Amniotic stem cell (primary cell): ENCODE measurements at places on chromosomes 2 and 18.
A peak's percentile ranks its signal among the peaks of the same experiment; 100 is the strongest.

DNA sequence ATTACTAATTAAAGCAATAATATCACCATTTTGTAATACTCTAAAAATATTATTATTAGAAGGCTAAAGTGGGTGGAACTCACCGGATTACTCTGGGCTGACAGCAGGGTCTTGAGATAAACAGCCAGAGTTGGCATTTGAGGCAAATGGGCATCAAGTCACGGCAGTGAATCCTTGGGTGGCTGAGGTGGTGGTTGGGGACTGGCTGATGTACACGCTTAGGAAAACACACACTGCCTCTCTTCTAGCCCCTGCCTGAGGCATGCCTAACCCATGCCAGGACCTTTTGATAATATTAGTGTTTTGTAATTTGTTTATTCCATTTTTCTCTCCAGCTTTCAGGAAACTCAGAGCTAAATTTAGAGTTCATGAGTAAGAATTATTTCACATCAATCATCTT lies 76.8 kb downstream of the ACKR3 start:
- no peak for DNase-seq

DNA sequence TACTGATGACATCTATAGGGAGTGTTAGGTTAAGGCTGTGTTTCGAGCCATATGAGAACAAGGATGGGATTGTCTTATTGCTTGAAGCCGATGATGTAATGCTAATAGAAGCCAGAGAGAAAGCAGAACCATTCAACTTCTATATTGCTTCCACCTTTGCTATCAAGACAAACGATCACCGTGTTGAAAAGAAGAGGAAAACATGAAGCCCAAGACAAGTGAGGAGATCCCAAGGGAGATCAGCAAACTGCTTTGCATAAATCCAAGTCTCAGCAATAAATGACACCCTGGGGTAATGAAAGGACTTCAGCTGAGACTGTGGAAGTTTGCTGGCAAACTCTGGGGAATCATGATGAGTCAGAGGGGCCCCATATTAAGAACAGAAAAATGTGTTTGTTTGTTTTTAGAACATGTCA lies 206.2 kb downstream of the NCKAP5 start:
- DNase-seq: no peak

DNA sequence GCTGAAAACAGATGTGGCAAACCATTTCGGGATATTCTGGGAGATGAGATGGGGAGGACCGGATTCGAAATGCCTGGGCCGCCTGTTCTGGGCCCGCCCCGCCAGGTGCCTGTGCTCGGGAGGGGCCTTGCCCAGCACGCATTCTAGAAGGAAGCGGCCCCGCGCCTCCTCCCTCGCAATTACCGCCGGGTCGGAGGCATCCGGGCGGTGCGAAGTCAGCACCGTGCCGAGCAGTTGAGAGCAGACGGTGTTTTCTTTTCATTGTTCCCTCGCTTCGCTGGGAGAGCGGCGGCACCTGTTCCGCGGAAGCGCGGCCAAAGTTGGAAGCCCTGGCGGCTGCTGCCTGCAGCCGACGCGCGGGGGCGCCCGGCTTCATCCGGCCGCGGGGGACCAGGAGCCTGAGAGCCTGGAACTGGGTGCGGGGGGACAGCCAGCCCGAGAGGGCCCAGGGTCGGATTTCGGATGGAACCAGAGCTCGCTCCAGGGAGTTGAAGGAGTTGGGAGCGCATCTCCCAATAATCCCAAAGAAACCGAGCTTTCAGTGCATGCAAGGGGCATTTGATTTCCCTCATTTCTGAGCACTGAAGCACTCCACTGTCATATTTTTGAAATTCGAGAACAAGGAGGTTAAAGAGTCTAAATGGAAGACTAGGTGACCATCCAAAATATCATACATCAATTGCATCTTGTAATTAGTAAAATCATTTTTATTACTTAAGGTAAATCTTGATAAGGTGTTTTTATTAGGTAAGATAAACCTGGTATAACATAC lies 241.8 kb upstream of the RAB12 start:
- no peak for DNase-seq

- DNase-seq: no peak
Observed at GRCh38 chr2:52611759-52612158, 1155.8 kb upstream of the CHAC2 start.

GRCh38 chr18:62394006-62394763 lies 69.1 kb downstream of the TNFRSF11A start:
- no peak for DNase-seq

- DNase-seq: no peak
Observed at GRCh38 chr2:226536410-226536809, 263.2 kb downstream of the IRS1 start.

GRCh38 chr2:31967790-31968189 lies 43.0 kb downstream of the MEMO1 start:
- no peak for DNase-seq

GRCh38 chr2:68060652-68061051 lies 2.2 kb downstream of the C1D start:
- no peak for DNase-seq

DNA sequence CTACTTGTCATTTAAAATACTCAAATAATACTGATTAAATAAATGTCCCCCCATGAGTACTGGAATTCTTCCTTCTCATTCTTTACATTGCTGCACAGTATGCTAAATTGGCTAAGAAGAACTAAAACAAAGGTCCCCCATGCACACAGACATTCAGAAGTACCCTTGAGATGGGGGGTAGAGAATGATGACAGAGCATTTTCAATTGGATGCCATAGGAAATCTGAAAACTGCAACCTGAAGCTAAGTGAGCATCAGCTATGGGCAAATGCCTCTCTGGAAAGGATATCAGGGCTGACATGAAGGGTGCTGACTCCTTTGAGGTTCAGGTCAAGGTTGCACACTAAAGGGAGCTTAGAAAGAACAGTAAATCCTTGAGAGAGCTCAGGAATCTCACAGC lies 10.1 kb upstream of the TNFAIP6 start:
- DNase-seq: no peak

DNA sequence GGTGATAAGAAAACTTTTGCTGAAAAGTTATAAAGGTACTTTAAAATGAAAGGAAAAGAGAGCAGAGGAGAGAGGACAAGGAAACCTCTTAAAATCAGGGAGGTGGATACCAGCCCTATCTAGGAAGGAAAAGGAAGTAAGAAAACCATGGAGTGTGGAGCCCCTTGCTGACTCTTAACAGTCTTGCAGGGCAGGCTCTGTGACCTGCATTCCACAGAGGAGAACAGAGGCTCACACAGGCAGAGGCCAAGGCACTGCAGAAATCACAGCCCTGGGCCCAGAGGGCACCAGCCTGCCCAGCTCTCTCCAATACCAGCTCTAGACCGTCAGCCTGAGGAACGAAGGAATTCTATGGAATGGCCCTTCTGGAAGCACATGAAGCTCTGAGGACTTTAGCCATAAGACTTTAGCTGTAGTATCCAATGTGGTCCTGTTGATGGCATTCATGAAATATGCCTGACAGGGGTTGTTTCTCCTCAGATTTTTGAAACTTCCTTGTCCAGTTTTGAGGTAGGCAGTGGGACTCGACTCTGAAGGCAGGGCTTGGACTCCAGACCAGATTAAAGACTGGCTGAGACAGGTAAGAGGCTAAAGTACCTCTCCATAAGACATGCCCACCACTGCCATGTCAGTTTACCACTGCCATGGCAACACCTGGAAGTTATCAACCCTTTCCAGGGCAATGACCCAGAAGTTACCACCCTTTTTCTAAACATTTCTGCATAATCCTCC lies 216.3 kb downstream of the ANAPC1 start:
- DNase-seq: peak; percentile 62

DNA sequence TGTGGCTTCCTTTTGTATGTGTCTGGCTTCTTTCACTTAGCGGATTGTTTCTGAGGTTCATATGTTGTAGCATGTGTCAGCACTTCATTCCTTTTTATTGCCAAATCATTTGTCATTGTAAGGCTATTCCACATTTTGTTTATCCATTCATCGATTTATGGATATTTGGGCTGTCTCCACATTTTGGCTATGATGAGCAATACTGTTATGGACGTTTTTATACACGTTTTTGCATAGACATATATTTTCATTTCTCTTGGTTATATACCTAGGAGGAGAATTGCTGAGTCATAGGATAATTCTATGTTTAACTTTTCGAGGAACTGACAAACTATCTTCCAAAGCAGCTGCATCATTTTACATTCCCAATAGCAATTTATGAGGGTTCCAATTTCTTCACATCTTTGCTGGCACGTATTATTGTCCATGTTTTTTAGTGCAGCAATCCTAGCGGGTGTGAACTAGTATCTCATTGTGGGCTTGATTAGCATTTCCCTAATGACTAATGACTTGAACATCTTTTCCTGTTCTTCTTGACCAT lies 48.1 kb upstream of the TBC1D8 start:
- DNase-seq: no peak

DNA sequence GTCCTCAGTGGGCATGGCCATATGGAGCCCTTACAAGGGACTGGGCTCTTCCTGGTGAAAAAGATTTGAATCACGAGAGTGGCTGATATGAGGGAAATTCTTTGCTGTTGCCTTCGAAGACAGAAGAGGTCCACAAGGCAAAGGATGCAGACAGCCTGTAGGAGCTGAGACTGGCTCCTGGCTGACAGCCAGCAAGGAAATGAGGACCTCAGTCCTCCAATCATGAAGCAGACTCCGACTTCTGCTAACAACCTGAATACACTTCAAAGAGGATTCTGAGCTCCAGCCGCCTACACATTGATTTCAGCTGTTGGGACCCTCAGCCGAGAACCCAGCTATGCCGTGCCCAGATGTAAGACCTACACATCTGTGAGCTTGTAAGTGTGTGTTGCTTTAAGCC lies 3.0 kb upstream of the ST8SIA5 start:
- no peak for DNase-seq
